NCI-H187 (cell line): ENCODE measurements at places on chromosomes 12 and 14.

DNA sequence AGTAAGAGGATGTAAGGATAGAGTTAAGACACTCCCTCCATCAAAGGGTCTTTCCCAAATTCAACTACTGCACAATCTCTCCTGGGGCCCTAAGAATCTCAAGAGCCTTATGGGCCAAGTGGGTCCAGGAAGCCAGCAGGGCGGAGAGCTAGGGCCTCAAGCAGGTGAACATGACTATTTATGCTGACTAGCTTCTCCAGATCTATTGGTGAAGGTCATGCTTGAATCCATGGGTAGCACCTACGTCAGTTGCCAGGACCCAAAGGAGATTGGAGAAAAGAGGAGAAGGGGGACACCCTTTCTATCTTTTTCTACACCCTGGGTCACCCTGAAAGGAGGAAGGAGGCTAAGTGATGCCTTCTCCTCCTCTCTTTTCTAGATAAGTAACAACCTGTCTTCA is 534.2 kb upstream of the MIS18BP1 start:
- no peak for DNase-seq

DNA sequence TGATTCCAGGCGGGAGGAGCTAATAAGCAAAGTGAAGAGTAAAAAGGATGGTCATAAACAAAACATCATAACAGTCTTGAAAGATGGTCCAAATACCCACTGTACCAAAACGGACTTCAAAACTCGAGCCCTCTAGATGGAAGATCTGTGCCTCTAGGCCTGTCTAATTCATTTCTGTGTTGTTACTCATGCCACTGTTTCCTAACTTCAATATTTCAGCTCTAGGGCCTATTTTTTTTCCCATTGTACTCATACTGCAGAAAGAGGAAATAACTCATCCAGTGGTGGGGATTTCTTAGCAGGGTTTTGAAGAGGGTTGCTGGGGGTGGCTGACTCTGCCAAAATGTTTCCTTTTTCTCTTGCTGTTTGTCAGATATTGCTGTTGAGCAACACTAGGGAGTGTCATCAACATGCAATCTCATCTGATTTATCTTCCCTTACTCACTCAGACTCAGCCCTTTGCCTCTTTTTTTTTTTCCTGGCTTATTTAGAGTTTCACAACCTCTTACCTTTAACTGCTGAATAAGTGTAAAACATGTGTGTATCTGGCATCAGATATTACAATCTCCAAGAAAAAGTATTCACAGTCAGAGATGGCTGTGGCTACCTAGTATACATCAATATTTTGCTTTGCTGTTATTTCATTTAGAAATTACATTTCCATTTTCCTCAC is 189.6 kb downstream of the DUSP6 start:
- no peak for DNase-seq

GRCh38 chr12:68250454-68250853 is 3.0 kb downstream of the IL22 start:
- DNase-seq: no peak

- DNase-seq: no peak
Observed at GRCh38 chr12:39426636-39427240, 16.2 kb downstream of the KIF21A start.

DNA sequence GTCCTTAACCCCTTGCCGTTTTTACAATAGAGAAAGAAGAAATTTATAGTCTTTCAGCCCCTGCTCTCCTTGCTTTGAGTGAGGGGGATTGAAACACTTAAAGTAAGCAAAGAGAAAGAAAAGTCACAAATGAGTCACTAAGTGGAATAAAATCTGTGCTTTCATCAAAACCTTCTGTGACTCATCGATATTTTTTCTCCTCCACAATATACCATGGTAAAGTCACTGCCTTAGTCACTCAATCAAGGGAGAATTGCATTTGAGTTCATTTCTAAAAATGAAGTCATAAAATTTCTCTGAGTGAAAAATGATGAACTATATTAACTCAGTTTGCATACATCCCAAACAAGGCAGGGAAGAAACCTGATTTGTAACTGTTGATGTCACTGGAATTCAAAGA is 470.3 kb downstream of the FOXG1 start:
- no peak for DNase-seq

DNA sequence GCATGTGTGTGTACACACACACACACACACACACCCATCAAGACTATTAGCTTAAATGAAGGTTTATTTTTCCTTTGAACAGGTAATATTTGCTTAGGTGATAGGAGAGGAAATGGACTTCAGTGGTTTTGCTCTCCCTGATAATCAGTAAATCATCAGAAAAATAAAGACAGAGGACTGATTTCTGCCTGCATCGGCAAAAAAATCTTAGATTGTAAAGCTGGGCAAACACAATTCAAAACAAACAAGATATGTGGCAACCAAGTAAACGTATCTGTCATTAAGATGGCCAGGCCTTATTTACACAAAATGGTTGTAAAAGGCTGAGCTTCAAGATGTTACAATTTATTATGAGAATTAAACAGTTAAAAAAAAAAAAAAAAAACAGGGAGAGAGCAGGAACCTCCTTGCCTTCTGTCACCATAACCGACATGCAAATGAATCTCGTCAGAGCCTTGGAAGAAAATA is 31.3 kb downstream of the PRKD1 start:
- no peak for DNase-seq

DNA sequence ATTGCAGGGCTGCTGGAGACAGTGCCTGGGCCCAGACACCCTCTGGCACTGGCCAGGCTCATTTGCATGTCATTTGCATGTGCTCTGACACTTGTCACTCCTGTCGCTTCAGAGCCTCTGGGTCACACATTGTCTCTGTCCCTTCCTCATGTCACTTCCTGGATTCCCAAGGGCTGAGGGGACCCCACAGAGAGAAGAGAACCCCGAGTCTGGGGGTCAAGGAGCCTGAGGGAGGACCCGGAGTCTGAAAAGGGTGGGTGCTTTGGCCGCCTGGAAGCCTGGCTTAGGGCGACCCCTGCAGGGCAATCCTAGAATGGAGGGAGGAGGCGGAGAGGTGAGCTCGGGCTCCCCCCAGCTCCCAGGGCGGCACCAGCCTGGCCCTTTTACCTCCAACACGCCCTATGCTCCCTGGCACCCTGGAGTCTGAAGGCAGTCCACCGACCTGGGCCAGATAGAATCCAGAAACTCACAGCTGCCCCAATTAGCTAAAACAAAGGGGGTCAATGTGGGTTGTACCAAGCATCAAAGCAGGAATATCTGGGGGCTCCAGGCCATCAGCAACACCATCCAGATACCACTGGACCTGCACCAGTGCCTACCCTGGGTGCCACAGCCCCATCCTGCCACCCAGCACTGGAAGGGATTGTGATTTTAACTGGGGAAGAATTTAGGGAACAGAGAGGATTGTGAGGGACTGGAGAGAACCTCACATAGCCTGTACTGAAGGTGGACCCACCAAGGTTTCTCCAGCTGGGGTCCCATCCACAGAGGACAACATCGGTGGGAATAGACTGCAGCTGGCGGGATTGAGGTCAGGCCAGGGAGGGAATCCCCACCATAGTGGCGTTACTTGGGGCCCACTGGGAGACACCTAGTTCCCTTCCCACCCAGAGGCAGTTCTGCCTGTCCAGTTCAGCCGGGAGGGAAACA is 21.8 kb upstream of the KRT78 start:
- peak; percentile 40 for DNase-seq

GRCh38 chr12:100986595-100987547 is 192.3 kb downstream of the ANO4 start:
- DNase-seq: no peak

- no peak for DNase-seq
Observed at GRCh38 chr14:101369194-101369915, 191.9 kb upstream of the DIO3 start.

DNA sequence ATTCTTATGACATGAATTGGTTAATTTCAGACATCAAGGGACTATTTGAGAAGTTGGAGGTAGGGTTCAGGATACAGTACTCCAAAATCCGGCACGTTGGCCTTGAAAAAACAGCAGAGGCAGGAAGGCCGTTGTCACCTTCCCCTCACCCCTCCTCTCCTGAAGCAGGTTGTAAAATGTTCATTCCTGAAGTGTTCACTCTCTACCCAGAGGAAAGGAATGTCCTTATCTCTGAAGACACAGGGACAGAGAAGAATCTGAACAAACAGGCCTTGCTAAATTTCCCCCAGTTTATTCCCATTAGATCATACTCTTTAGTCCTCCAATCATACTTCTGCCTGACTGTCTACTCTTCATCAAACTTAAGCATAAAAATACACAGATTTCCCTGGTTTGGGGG is 313.6 kb downstream of the ZFP36L1 start:
- no peak for DNase-seq

DNA sequence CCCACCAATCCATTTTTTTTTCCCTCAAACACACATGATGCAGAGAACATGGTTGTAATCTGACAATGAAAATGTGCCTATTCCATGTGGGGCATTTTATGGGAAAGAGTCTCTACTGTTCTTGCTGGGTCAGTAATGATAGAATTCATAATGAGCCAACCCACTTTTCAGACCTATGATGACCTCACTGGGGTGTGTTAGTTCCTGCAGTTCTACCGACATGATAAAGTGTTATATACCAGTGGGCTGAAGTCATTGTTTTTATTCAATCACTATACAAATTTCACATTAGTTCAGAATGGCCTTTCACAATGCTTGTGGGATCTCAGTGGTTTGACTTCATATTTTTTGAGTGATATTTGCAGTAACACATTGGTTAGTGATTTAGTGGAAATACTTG is 47.5 kb downstream of the PPFIBP1 start:
- no peak for DNase-seq

DNA sequence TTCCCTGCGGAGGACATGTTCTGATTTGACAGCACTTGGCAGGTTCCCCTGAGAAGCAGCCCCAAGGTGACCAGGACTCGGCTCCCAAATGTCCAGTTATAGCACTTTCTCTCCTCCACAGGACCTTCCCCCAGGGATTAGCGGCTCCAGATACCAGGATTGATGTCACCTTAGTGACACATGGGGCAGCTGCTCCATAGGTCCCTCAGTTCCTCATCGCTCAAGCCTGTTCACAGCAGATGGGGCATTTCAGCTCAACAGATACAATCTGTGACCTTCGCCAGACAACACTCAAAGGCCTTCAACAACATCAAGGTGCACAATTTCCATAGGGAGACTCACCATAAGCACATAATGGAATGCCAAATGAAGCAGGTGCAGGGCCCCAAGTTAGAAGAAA is 67.9 kb upstream of the ZFP36L1 start:
- DNase-seq: no peak

- no peak for DNase-seq
Observed at GRCh38 chr12:91817517-91817916, 328.1 kb downstream of the BTG1 start.

- DNase-seq: peak; percentile 98
Observed at GRCh38 chr14:90383126-90383730, 13.6 kb upstream of the CALM1 start.

GRCh38 chr12:132253698-132254480 is 75.5 kb downstream of the GALNT9 start:
- DNase-seq: no peak

GRCh38 chr12:5388581-5389535 is 43.0 kb upstream of the NTF3 start:
- DNase-seq: no peak

DNA sequence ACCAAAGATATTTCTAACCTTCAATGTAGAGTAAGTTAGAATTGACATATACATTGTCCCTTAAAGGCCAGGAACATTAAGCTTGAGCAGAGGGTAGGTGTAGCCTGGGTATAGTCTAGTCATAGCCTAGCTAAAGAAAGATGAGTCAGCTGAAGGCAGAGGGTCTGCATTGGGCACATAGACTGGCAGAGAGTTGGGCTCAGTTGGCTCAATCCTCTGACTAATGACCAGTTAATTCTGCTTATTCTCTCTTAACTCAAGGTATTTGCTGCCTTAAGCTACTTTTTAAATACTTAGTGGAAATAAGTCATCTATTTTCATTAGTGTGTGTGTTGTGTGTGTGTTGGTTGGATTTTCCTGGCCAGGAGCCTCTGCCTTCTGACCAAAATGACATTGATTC is 467.1 kb downstream of the RAD51B start:
- DNase-seq: no peak
